Nephron progenitor cell (in vitro differentiated cells): ENCODE measurements at places on chromosomes 13 and 19.

DNA sequence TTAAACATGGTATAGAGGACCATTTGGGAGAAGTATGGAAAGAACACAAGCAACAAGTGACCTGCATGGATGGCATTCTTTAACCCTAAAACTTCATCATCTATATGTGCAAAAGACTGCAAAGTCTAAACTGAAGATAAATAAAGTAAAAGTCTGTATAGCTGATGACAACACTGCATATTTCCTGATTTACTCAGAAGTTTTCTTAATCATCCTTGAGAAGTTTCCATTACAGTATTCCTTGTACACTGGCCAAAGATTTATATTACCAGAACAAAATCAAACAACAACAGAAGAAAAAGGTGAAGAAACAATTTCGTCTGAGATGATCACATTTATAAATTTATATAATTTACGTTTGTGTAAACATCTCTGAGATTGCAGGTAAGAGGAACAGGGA is 805.7 kb downstream of the PCDH9 start:
- no peak for DNase-seq

- DNase-seq: no peak
These were observed 1359.0 kb downstream of the OLFM4 start for GRCh38 chr13:54387625-54388024.

DNA sequence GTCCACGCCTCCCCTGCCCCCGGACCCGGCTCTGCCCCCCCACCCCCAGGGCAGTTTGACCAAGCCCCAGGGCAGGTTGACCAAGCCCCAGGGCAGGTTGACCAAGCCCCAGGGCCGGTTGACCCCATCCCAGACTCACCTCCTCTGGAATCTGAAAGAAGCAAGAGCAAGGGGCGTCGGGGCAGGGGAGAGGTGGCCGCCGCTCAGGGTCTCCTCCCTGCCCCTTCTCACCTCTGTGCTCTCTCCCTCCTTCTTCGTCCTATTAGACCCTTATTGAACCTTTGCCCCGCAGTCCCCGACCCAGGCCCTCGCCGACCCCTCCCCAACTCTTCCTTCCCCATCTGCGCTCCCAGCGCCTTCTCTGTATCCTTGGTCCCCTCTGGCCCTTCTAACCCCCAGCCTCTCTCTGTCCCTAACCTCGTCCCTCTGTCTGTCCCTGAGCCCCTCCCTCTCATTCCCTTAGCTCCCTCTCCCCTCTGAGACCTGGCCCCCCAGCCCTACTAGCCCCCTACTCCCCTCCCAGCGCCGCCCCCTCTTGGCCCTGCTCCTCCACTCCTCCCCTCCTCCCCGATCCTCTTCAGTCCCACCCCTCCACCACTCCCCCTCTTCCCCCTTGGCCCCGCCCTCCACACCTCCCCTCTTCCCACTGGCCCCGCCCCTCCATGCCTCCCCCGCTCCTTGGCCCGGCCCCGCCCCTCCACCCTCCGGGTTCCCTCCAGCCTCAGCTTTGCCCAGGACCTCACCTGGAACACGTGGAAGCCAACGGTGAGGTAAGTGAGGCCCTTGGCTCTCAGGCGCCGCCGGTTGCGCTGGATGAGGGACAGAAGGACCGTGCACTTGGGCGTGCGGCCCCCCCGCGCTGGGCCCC is 7.6 kb downstream of the CAPN12 start:
- peak; percentile 70 for DNase-seq

GRCh38 chr13:21115231-21115630 is 53.8 kb upstream of the LATS2 start:
- no peak for DNase-seq

GRCh38 chr13:40148101-40148500 is 492.6 kb downstream of the COG6 start:
- no peak for DNase-seq
